ELR (cell line): ENCODE measurements at places on chromosomes 2 and 18.
A peak's percentile ranks its signal among the peaks of the same experiment; 100 is the strongest.

GRCh38 chr2:157866666-157867642 is 9.2 kb downstream of the ACVR1 start:
- no peak for DNase-seq

DNA sequence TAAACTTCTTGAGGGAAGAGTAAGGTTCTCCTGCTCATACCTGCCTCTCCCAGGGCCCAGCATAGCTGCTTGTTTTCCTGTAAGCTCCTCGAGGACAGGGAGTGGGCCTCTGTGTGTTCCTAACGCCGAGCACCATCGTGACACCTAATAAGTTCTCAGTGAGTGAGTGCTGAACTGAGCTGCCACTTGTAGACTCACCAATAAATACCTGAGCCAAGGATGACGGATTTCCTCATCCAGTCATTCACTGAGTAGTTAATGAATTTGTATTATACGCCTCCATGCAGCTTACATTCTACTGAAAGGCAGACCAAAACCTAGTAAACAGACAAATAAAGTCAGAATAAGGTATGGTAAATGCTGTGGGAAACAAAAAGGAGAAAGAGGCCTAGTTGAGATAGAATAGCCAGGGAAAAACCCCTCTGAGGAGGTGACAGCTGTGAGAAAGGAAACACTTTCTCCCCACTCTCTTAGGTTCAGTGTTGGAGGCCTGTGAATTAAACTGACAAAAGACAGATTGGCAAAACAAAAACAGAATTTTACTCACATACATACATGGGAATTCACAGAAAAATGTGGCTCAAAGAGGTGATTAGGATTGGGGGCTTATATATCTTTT is 138.6 kb downstream of the B3GNT2 start:
- no peak for DNase-seq

DNA sequence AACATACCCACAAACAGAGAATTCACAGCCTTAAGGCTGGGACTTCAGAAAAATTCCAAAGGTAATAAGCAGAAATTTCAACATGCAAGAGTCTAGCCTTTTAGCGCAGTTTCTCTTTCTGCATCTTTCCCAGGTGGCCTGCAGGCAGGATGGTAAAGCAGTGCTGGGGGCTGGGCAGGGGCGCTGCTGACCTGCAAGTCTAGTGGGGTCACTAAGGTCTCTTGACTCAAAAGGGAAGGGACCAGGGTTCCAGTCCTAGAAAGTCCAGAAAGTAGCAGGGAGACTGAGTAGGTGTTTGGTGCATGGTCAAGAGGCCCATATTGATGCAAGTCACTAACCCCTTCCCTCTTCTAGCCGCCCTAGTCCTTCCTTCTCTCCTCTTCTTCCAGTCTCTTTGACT is 169.2 kb downstream of the TGIF1 start:
- DNase-seq, result no peak

- DNase-seq, result peak; percentile 10
Measured at GRCh38 chr2:125471963-125472362, 1184.0 kb upstream of the GYPC start.

GRCh38 chr18:56009411-56009810 is 421.4 kb upstream of the TCF4 start:
- DNase-seq, result peak; percentile 12

- no peak for DNase-seq
Measured at GRCh38 chr18:600107-600506, 3.3 kb downstream of the CLUL1 start.

- DNase-seq, result no peak
Measured at GRCh38 chr2:238912228-238912915, 64.5 kb downstream of the TWIST2 start.

DNA sequence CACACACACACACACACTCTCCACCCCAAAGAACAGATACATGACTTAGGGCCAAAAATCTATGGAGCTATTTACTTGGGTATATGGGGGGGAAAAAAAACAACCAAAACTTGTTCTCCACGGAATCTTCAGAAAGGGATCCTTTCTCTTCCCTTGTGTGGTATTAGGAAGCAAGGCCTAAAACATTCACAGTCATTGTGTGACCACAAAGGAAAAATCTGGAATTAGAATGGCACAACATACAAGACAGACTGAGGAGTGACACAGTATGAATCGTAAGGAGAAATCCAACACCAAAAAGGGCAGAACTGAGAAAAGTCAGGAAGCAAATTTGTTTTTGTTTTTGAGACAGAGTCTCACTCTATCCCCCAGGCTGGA is 70.3 kb downstream of the ASXL2 start:
- DNase-seq, result peak; percentile 51

DNA sequence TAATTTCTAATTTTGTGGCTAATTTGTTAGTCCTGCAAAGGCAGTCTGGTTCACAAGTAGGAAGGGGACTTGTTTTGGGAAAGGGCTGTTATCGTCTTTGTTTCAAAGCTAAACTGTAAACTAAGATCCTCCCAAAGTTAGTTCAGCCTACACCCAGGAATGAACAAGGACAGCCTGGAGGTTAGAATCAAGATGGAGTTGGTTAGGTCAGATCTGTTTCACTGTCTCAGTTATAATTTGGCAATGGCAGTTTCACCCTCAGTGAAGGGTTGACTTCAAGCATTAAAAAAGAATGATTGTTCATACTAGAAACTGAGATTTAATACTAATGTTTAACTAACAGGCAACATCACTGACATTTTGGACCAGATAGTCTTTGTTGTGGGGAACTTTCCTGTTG is 69.5 kb downstream of the KIAA2012 start:
- no peak for DNase-seq

- peak; percentile 34 for DNase-seq
Measured at GRCh38 chr2:189066037-189066436, 91.9 kb downstream of the COL3A1 start.

- no peak for DNase-seq
Measured at GRCh38 chr2:8509621-8510020, 172.2 kb upstream of the ID2 start.

GRCh38 chr18:24817587-24818371 is 357.3 kb downstream of the HRH4 start:
- DNase-seq, result no peak

DNA sequence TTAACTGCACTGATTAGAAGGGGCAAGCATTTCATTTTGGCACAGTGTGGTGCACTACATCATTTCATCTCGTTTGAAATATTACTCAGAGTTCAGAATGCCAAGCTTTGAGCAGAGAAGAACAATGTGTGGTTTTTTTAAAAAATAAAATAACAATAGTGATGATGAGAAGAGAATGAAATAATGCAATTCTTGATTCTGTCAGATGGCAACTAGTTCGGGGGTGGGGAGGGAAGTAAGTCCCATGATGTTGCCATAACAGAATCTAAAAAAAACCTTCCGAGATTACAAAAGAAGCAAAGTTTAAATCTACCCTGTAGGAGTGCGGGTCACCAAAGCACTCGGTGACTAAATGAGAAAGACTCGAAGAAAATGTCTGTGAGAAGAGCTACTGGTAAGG is 490.4 kb downstream of the NR4A2 start:
- DNase-seq, result no peak

DNA sequence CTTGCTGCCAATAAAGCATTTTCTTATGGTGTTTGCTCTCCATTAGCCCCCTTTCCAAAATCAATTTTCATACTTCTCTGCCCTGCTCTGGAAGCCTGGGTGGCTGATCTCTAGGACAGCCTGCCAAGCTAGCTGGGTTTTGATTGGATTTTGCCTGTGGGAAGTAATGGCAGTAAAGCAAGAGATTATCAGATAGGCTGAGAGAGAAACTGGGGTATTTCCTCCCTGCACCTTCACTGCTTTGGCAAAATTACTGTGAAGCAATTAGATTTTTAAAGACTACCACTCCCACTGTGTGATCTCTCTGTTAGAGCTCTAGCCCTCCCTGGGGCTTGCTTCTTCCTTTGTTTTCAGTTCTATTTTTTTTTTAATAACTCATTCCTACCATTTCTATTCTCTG is 223.8 kb downstream of the DLGAP1 start:
- no peak for DNase-seq

GRCh38 chr2:189681903-189682302 is 7.4 kb downstream of the ANKAR start:
- no peak for DNase-seq

DNA sequence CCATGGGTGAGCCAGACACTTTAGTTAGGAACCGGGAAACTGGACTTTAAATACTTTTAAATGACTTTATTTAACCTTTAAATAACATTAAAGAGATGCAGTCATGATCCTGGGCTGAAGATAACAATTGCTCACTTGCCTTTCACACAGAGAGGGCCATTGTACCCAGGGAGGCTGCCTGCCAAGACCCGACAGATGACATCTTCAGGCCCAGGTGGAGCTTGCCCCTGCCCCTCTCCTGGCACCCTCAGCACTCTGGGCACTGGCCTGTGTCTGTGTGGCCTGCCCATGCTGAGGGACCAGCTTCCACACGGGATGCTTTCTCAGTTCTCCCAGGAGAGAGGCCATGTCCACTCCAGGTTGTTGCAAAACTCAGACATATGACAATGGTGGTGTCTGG is 216.4 kb upstream of the MYT1L start:
- DNase-seq, result no peak

DNA sequence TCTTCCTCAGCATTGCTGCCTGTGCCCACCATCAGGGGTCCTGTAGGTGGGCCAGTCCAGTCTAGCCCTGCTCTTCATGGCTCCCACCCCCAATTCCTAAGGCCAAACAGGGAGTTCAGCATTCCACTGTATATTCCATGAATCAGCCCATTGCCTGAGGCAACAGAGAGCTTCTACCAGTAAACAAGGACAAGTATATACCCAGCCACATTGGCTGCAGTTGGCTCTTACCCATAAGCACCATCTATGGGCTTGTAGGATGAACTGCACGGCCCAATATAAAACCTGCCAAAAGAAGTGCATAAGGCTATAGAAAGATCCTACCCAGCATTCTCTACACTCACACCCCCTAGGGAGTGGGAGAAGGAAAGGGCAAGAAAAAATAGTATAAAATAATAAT is 95.1 kb upstream of the SALL3 start:
- no peak for DNase-seq

DNA sequence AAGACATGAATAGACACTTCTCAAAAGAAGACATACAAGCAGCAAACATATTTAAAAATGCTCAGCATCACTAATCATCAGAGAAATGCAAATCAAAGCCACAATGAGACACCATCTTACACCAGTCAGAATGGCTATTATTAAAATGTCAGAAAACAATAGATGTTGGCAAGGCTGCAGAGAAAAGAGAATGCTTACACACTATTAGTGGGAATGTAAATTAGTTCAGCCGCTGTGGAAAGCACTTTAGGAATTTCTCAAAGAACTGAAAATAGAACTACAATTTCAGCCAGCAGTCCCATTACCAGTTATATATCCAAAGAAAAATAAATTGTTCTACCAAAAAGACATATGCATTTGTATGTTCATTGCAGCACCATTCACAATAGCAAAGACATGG is 61.7 kb downstream of the STRADB start:
- DNase-seq, result no peak

- DNase-seq, result no peak
Measured at GRCh38 chr2:112821682-112822081, 14.9 kb downstream of the IL1B start.

DNA sequence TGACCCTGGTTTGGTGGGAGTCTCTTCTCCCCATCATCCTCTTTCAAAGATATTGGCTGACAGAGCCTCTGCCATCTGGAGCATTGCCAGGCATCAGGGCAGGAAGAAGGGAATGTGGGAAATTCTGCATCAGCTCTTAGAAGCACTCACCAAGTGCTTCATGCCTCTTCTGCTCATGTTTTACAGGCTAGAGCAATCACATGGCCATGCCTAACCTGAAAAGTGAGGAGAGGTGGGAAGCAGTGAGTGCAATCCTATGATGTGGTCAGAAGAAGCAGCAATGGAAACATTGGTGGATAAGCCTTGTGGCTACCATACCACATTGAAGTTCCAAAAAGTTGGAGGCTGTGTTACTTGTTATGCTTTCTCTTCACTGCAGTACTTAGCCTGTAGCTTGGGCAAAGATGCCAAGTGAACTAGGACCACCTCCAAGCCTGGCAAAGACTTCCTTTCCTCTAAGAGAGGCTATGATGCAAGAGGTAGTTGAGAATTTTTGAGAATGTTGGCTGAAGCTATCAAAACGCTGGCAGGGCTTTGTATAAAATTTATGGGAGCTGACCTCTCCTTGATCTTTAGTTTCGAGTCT is 64.1 kb downstream of the BCL2L11 start:
- DNase-seq, result no peak

- DNase-seq, result peak; percentile 48
Measured at GRCh38 chr2:240220371-240220770, 79.9 kb upstream of the OTOS start.

DNA sequence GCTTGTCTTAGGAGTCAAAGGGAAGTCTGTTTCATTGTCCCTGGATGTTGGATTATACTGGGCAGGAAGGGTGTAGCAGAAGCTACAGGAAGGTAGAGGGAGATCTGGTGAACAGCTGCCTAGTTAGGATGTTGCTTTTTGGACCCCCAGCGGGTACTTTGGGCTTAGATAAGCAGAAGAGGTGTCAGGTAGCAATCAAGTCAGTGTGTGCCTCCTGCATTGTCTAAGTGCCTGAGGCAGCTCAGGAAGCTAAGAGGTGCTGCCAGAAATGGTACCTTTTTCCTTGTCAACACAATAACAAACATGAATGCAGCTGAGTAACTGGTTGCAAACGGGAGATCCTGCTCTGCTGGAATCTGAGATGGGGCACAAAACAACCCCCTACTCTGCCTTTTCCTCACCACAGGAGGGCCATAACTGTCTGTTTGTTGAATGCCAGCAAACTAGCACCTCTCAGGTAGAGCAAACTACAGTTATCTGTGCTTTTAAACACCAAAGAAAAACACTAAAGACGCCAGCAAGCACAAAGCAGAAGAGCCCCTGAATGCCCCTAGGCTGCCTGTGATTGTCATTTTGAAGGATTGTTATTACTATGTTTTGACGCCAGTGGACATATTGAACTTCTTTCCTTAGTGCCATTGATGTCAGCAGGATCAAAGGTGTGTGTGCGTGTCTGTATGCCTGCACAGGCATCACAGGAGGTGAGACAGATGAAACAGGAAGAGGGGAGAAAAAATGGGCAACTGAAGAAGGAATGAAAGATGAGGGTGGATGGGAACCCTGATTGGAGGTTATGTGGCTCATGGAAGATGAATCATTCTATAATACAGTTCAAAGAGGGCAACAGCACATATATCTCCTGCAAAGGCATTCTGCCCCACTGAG is 151.4 kb downstream of the ETAA1 start:
- DNase-seq, result no peak

DNA sequence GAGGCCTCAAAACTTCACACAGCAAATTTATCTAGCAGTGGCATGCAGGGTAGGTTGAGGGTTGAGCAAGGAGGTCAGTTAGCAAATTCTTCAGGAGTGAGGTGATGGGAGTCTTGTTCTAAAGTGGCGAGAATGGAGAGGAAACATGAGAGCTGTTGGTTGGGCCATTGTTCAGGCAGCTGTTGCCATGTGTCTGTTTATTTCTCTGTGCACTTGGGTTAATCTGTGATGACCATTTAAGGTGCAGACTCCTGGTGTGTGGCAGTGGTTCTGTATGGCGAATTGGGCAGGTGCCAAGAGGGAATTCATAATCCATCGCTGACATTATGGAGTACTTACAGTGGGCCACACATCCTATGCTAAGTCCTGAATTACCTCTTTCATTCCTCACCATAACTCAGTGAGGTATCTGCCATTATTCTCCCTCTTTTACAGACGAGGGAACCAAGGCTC is 30.4 kb downstream of the TMEM178A start:
- peak; percentile 44 for DNase-seq

- no peak for DNase-seq
Measured at GRCh38 chr2:207473931-207474235, 55.9 kb upstream of the CREB1 start.
